Thoracic aorta (tissue), 2 donors: ENCODE measurements at places on chromosomes 7 and 10. TPM values are rescaled to one million over a fixed set of nuclear protein-coding genes. Genes with fewer than 3 reads are reported as not detected.

Gene DRGX
- not detected for total RNA-seq

Gene ITPRID1
- total RNA-seq, result not detected

GRCh38 chr10:130333185-130333584 lies 197.0 kb downstream of the GLRX3 start:
- H3K27me3 ChIP-seq, result no peaks in the 10 kb centered on the region
- no peaks in the 10 kb centered on the region for H3K4me1 ChIP-seq
- H3K4me3 ChIP-seq, result no peak overlapping the region
- DNase-seq, result no peak
- H3K36me3 ChIP-seq, result no peaks in the 10 kb centered on the region
- H3K27ac ChIP-seq, result no peak overlapping the region

Gene CPEB3
- 12.2 TPM for total RNA-seq

DNA sequence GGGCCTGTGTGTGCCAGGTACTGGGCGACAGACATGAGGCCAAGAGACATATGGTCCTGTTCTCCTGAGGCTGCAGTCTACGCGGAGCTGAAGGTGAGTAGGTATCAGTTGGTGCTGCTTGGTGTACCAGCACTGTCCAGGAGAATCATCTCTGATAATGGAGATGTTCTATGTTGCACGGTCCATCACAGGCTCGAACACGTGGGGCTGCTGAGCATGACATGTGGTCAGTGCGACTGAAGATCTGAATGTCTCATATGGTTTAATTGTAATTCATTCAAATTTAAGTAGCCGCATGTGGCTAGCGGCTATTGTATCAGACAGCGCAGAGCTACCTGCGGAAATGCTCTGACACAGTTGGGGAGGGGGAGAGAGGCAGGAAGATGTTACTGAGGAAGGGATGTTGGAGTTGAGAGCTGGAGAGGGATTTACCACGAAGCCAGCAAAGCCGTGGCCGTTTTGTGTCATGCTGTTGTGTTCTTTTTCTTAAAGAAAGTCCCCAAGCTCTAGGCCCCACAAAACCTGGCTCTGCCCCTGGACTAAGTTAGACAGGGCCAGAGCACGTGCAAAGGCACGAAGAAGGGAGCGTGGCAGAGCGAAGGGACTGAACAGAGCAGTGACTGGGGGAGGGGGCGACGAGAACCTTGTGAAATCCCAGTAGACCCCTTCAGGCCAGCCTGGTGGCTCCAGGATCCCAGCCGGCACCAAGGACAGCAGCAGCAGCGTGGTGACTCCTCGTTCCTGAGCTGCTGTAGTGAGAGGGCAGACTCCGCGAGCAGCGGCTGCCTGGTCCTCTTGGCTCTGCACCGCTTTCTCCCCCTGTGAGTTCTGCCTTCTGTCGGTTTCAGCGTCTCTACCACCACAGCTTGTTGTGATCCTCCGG lies 20.0 kb downstream of the SMKR1 start:
- H3K36me3 ChIP-seq, result no peaks in the 10 kb centered on the region
- H3K27me3 ChIP-seq, result no peaks in the 10 kb centered on the region
- DNase-seq, result no peak
- H3K4me1 ChIP-seq, result no peaks in the 10 kb centered on the region

Gene TLL2
- total RNA-seq, result not detected

Gene GIGYF1
- 40.7 TPM for total RNA-seq

DNA sequence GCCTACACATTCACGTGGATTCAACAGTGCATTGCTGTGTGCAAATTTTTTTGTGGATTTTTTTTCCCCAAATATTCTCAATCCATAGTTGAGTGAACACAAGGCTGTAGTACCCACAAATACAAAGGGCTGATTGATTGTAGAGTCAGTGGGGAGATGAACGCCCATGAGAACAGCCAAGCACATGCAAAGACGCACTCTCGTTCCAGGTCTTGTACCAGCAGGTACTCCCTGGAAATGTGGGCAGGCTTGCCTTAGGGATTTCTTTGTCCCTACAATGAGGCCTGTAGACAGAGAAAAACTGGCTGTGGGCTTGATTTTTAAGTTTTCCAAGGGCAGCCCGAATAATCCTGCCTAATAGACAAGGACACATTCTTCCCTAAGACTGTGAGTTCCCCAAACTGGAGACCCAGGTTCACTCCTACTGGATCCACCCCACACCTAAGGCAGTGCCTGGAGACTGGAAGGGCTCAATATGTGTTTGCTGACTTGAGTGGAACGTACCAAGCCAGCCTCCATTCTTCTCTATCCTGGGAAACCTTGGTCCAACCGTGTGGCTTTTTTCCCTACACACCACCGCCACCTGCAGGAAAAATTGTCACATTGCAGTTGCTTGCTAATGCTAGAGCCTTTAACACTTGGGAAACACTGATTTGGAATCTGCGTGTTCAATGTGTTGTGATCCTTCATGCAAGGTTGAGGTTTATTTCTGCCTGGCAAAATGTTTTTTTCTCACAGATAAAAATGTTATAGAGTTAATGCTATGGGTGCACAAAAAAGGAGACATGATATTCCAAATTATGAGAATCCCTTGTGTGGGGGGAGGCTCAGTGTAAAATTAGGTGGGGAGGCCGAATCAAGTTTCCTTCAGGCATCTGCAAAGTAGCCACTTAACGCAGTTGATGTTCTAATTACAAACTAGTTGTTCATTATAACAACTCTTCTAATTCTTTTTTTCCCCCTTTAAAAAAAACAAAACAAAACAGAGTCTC lies 49.3 kb downstream of the PPP1R17 start:
- no peak for DNase-seq
- H3K4me3 ChIP-seq, result no peak overlapping the region
- H3K27me3 ChIP-seq, result no peaks in the 10 kb centered on the region
- no peaks in the 10 kb centered on the region for H3K36me3 ChIP-seq

Gene PSD
- 0.21 TPM for total RNA-seq

GRCh38 chr10:24569828-24570657 lies 153.6 kb downstream of the ARHGAP21 start:
- no peak overlapping the region for H3K4me3 ChIP-seq
- H3K4me1 ChIP-seq, result no peaks in the 10 kb centered on the region
- H3K36me3 ChIP-seq, result no peaks in the 10 kb centered on the region
- DNase-seq, result no peak
- no peak overlapping the region for H3K27ac ChIP-seq

Gene INTS15
- 45.4 TPM for total RNA-seq

GRCh38 chr7:132395361-132395760 lies 180.9 kb downstream of the PLXNA4 start:
- no peaks in the 10 kb centered on the region for H3K27me3 ChIP-seq
- DNase-seq, result no peak
- no peak overlapping the region for H3K27ac ChIP-seq
- no peaks in the 10 kb centered on the region for H3K4me1 ChIP-seq
- H3K4me3 ChIP-seq, result no peak overlapping the region
- no peaks in the 10 kb centered on the region for H3K36me3 ChIP-seq
